NT2/D1 (cell line): ENCODE measurements at places on chromosomes 11 and 22.

DNA sequence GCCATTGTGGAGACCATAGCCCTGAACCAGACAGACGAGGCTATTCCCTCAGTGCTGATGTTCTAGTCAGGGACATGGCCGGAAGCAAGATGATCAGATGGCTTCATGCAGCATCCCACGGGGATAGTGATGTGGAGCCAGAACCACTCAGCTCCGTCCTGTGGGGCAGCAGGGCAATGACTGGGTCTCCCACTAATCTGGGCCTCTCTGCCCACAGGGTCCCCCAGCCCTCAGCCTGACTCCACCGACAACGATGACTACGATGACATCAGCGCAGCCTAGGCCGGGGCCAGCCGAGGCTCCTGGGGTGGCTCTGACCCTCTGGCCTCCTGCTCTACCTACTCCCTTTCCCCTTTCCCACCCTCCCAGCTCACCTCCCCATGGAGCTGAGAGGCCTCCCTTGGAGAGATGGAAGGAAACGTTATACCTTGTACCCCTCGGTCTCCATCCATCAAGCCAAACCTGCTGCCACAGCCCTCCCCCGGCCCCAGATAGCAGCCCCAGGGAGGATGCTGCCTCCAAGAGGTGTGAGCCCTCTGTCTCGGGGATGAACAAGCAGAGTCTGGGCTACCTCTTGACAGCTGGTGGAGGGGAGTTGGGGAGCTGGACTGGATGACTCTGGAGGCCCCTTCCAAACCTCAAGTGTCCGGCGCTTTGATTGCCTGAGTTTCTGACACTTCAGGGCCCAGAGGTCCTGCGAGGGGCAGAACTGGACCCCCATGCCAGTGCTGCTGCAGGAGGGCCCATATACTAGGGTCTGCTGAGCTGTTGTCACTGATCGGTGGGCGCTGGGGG, 47.8 kb downstream of the CD6 start:
- no peak for DNase-seq

DNA sequence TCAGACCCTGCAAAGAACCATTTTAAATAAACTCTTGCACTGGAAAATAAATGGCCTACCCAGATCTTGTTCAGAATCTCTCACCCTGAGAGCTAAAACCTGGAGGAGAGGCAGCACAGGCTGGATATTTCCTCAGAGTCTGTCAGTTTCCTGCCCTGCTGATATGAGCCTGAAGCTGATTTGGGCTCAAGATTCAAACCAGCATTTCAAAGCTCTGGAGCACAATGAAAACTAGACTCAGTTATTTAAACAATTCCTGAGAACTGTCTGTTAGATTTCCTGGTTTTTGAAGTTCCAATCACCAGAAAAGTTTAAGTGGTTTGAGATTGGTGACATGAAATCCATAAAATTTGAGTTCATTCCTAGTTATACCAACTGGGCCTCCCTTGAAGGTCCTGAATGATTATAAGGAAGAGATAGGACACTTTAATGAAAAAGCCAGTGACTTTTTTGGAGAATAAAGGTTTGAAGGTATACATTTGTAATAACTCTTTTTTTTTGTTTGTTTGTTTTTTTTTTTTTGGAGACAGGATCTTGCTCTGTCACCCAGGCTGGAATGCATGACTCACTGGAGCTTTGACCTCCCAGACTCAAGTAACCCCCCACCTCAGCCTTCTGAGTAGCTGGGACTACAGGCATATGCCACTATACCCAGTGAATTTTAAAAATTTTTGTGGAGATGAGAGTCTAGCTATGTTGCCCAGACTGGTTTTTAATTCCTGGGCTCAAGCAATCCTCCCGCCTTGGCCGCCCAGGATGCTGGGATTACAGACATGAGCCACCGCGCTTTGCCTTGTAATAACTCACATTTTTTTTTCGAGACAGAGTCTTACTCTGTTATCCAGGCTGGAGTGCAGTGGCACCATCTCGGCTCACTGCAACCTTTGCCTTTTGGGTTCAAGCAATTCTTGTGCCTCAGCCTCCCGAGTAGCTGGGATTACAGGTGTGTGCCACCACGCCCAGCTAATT, 8.0 kb upstream of the ESAM start:
- no peak for DNase-seq

- DNase-seq: no peak
These were observed 8.4 kb upstream of the FTH1 start for GRCh38 chr11:61975638-61976419.

GRCh38 chr11:58433638-58434203, 5.8 kb upstream of the OR5B2 start:
- DNase-seq: no peak

GRCh38 chr11:93145390-93145915, 52.3 kb downstream of the SLC36A4 start:
- DNase-seq: no peak

DNA sequence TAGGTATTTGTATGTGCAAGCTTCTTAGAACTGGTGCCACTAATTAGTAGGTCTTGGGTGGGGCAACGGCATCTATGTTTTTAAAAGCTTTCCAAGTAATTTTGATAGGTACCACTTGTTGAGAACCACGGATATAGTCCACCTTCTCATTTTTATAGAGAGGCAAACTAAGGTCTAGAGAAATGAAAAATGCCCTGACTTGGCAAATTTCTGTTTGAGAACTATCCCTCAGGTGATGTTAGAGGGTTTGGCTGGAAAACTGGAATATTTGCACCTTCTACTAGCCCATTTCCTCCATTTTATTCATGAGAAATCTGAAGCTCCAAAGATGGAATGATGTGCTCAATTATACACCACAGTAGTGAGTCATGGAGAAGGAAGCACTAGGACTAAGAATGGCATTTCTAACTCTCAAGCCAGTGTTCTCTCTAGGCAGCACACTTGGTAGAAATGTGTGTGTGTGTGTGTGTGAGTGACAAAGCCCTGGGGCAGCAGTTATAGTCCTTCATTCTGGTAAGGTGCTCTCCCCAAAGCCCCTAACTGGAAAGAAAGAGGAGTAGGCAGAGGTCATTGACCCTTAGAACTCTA, 1.8 kb upstream of the TMEM86A start:
- DNase-seq: no peak

GRCh38 chr22:42408810-42409529, 23.2 kb downstream of the NFAM1 start:
- no peak for DNase-seq

DNA sequence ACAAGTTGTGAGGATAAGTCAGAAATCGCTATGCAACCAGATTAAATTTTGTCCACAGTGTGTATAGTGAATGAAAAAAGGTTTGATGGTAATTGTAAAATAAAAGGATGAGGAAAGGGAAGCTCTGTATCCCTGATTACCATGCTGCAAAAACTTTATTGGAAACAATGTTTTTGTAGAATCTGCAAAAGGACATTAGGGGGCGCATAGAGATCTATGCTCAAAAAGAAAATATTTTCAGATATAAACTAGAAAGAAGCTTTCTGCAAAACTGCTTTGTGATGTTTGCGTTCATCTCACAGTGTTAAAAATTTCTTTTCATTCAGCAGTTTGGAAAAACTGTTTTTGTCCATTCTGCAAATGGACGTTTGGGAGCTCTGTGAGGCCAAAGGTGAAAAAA, 390.5 kb downstream of the OR4C45 start:
- DNase-seq: no peak

- no peak for DNase-seq
These were observed 48.7 kb downstream of the IGF2 start for GRCh38 chr11:2090172-2091111.

DNA sequence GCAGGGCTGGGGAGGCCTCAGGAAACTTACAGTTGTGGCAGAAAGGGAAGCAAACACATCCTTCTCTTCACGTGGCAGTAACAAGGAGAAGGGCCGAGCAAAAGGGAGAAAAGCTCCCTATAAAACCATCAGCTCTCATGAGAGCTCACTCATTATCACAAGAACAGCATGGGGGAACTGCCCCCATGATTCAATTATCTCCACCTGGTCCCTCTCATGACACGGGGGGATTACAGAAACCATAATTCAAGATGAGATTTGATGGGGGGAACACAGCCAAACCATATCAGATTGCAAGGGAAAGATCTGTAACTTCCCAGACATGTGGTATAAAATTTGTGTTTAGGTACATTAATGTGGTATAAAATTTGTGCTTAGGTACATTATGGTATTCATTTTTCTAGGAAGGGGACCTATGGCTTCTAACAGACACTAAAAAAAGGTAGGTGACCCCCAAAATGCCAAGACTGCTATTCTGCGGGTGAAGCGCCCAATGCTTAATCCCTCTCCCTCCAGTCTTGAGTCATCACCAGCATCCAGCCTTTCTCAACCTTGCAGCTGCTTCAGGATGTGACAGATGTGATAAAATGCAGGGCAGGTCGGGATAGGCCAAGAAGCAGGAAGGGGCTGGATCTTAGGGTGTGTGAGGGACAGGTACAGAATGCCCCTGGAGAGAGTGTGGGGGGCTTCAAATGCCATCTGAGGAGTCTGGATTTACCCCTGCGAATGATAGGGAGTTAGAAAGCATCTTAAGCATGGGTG, 57.7 kb upstream of the AMPD3 start:
- DNase-seq: no peak

GRCh38 chr22:46178755-46179505, 28.6 kb downstream of the PPARA start:
- DNase-seq: no peak

DNA sequence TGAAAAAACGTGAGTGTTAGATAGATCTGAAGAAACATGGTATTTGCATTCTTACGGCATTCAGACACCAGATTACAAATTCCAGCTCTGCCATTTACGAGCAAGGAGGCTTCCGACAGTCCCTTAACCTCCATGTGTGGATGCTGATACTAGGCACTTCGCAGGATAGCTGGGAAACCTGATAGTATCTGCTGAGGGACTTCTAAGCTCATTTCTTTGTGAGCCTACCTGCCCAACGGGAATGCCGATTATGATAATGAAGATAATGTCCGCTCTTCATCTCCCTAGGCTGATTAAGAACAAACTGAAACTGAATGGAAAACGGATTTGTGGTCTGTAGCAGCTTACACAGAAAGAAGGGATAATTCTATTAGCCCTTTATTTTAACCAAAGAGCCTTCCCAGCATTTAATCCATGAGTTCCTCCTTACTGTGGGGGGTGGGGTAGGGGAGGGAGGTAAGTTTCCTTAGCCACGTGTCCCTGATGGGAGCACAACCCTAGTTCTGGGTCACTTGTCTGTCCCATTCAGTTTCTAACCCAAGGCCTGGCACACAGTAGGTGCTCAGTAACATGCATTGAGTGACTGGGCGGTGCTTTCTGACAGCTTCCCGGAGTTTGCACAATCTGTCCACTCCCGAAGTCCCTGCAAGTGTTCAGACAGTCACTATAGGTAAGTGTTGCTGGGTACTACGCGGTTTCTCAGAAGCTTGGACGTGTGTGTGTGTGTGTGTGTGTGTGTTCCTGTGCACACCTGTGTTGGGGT, 39.2 kb downstream of the CD6 start:
- DNase-seq: no peak

- no peak for DNase-seq
These were observed 20.6 kb upstream of the TPH1 start for GRCh38 chr11:18066626-18067025.

GRCh38 chr11:60914633-60915247, 782 bp downstream of the TMEM109 start:
- no peak for DNase-seq

GRCh38 chr11:47282462-47282861, 12.5 kb downstream of the MADD start:
- no peak for DNase-seq

GRCh38 chr11:46659908-46660307, 40.5 kb downstream of the ARHGAP1 start:
- DNase-seq: no peak
